Stimulated activated CD8-positive, alpha-beta memory T cell treated with anti-CD3 and anti-CD28 coated beads, Interleukin-15, amount 100 ng/mL, for 4 hours (primary cell): ENCODE measurements at places on chromosomes 1 and 21.

DNA sequence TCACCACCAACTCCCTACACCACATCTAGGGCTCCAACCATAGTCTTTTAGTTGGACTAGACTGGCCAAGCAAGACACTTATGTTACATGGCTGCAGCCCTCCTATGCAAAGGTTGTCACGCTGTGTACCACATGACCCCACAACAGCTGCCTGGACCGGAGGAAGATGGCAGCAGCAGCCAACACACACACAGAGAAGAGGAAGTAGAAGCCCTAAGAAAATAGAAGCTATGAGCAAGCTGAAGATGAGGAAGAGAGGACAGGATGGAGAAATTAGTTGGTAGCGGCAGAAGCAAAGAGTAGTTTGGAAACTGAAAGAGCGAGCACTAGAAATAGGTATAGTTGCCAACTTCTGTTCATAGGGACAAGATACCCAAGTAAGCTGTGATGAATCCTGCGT is 60.8 kb upstream of the RALGPS2 start:
- DNase-seq = no peak

GRCh38 chr1:27026621-27027574 is 14.2 kb upstream of the TENT5B start:
- no peak for DNase-seq

DNA sequence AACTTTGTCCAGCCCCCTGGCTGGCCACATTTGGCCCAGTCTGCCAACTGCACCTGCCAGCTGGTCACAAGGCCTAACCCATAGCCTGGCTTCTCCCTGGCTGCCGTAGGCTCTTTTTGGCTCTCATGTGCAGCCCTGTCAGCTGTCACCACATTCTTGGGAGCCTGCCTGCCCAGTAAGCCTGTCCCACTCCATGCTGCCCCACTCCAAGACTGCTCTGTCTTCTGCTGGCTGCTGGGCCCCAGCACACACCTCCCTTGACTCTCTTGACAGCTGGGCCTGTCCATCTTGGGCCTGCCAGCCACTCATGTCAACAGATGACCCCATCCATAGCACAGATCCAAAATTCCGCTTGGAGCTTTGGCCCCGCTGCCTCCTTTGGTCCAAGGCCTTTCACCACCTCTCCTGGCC is 74.3 kb upstream of the EDN2 start:
- DNase-seq = no peak

GRCh38 chr1:101278845-101279244 is 42.0 kb downstream of the S1PR1 start:
- DNase-seq = no peak

DNA sequence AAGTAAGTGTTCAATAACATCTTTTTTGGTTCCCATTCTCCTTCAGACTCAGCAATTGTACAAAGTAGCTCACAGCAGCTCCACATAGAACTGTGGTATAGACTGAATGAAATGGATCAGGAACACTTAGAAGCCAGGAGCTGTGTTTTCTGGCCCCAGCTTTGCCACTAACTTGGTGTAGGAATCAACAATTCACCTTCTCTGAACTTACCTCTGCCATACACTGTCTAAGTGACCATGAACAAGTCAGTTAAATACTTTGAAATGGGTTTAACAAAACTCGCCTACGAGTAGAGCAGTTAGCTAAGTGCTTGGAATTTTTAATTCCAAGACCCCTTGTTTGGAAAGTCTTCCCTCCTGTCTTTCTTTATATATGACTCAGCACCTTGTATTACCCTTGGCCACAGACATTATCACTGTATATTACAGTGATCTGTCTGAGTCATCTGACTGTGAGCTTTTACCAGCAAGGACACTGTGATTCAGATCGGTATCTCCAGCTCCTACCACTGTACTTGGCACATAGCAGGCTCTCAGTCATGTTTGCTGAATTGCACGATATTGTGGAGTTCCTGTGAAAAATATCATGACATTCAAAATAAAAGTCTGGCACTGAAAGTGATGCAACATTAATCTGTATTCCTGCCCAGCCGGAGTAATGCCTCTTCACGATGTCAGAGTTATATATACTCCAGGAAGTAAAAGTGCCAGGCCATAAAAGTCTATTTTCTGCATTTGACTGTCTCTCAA is 101.7 kb upstream of the BEND5 start:
- no peak for DNase-seq

DNA sequence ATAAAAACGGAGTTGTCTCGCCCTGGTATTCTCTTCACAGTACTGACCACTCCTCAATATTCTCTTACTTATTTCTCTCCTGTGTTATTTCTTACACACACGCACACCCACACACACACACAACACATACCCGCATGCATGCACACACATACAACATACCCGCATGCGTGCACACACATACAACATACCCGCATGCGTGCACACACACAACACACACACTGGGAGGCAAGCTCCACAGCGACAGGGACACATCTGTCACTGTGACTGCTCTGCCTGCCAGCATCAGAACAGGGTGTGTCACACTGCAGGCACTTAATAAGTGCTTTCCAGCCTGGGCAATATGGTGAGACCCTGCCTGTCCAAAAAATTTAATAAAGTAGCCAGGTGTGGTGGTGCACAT is 20.8 kb upstream of the DDOST start:
- no peak for DNase-seq

GRCh38 chr1:205199931-205200299 is 11.6 kb downstream of the DSTYK start:
- DNase-seq = no peak

DNA sequence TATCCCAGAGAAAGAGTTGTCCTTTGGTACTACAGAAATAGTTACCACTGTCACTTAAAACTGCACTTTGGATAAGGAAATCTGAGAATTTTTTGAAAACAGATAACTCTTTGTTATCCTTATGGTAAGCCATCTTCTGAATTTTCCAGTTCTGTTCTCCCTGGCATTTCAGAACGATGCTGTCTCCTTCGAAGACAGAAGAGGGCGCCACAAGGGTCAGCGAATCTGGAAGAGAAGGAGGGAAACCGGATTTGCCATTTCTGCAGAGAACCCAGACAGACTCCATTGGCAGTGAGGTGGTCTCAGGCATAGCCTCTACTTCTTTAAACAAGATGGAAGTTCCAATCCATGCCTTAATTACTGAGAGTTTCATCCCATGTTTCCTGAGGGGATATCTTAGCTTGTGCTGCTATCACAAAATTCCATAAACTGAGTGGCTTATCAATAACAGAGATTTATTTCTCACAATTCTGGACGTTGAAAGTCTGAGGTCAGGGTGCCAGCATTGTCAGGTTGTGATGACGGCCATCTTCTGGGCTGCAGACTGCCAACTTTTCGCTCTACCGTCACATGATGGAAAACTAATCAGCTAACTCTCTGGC is 6.4 kb downstream of the FCRL2 start:
- DNase-seq = no peak

DNA sequence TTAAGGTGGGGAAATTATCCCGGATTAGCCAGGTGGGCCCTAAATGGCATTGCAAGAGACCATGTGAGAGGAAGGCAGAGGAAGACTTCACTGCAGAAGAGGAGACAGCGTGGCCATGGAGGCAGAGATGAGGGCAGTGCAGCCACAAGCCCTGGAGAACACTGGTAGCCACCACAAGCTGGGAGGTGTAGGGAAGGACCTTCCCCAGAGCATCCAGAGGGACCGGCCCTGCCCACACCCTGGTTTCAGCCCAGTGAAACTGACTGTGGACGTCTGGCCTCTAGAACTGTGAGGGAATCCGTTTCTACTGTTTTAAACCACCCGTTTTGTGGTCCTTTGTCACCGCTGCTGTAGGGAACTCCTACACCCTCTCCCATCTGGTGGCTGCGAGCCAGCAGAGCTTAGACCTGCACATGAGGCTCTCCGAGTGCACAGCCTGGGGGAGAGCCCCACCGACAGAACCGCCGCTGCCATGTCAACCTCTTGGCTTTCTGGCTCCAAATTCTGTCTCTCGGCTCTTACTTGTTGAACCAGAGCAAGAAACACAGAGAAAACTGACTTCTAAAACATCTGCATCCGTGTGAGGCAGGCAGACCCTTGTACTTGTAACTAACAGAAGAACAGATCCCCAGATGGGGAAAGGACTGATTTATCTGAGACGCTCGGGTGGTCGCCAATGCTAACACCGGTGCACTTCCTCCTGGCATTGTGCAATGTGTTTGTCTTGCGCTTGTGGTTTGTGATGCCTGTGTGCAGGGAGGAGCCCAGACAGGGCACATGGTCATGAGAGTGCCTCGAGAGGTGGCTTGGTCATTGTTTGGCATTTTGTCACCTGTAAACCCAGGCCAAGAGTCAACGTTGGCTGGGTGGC is 90.8 kb upstream of the TMPRSS2 start:
- DNase-seq = no peak

DNA sequence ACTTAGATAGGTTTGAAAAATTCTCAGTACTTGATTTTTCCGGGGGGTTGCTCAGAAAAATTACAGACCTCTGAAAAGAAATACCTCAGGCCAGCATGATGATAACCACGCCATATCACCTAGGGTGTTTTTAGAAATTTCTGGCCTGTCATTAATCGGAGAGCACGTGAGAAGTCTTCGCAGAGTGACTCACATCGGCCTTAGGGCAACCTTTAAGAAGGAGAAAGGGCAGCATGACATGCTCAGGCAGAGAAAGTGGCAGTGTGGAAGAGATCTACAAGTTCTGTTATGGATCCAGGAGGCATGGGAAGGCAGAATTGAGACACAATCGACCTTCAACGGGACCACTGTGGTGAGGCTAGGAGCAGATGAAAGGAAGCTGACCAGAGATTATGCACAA is 506.3 kb downstream of the LMO4 start:
- DNase-seq = no peak

DNA sequence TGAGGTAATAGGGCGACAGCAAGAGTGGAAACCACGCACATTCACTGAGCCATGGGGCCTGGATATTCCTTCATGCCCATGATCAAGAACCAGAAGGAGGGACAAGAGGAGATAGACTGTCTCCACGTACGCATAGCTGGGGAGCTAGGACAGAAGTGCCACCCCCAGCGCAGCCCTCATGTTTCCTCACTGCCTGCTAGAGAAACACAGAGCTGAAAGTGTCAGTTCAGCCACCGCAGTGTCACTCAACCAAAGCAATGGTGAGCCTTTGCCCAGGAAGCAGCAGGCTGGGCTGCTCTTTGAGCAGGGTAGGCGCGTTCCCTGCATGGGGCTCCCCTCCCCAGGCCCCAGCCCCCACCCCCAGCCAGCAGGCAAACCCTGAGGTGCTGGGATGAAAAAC is 68.5 kb downstream of the STUM start:
- DNase-seq = no peak

GRCh38 chr21:15754640-15755039 is 24.9 kb downstream of the USP25 start:
- DNase-seq = no peak

DNA sequence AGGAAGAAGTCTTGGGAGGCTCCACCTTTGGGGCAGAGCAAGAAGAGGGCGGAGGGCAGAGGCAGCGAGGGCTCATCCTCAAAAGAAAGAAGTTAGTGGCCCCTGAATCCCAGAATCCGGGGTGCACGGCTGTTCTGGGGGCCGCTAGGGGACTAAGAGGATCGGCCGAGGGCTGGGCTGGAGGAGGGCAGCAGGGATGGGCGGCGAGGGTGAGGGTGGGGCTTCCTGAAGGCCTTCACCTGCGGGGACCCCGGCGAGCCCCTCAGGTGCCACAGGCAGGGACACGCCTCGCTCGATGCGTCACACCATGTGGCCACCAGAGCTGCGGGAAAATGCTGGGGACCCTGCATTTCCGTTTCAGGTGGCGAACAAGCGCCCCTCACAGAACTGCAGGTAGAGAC is 23.9 kb downstream of the COL6A1 start:
- no peak for DNase-seq

- DNase-seq = no peak
These were observed 1922.8 kb downstream of the MRPL39 start for GRCh38 chr21:23684431-23684830.

GRCh38 chr1:232421143-232421796 is 208.7 kb downstream of the SIPA1L2 start:
- no peak for DNase-seq
